Activated CD8-positive, alpha-beta T cell treated with anti-CD3 and anti-CD28 coated beads, Interleukin-2, amount 10 ng/mL, durations not matched to agents 7 days and 5 days (primary cell): ENCODE measurements at places on chromosomes 2 and 18.

GRCh38 chr2:203018181-203018580, 3.5 kb downstream of the NBEAL1 start:
- no peak for DNase-seq

GRCh38 chr18:5073026-5073944, 123.8 kb downstream of the AKAIN1 start:
- DNase-seq = peak; percentile 43

- DNase-seq = no peak
Measured at GRCh38 chr2:147451902-147452515, 392.8 kb upstream of the ACVR2A start.

GRCh38 chr2:142320067-142320466, 189.3 kb upstream of the LRP1B start:
- no peak for DNase-seq

- no peak for DNase-seq
Measured at GRCh38 chr2:176167398-176167797, 10.3 kb downstream of the HOXD3 start.

GRCh38 chr2:205435970-205436369, 246.3 kb upstream of the NRP2 start:
- no peak for DNase-seq
